SJCRH30 (cell line): ENCODE measurements at places on chromosomes 5 and 9.

GRCh38 chr5:13251623-13252376 lies 692.7 kb downstream of the DNAH5 start:
- no peak for DNase-seq
- H3K27me3 ChIP-seq = no peaks in the 10 kb centered on the region
- H3K27ac ChIP-seq = no peak overlapping the region
- H3K36me3 ChIP-seq = no peaks in the 10 kb centered on the region
- H3K4me3 ChIP-seq = no peak overlapping the region
- no peaks in the 10 kb centered on the region for H3K4me1 ChIP-seq

GRCh38 chr5:39093352-39093751 lies 19.2 kb upstream of the RICTOR start:
- peaks cover 8% of the 10 kb centered on the region; the same call in 1 of the 2 replicates for H3K4me1 ChIP-seq
- no peaks in the 10 kb centered on the region; the same call in 1 of the 2 replicates for H3K27me3 ChIP-seq

- H3K27ac ChIP-seq = no peak overlapping the region
- H3K4me3 ChIP-seq = no peak overlapping the region
- no peaks in the 10 kb centered on the region for H3K36me3 ChIP-seq
- H3K4me1 ChIP-seq = no peaks in the 10 kb centered on the region
- no peak for DNase-seq
These were observed 143.0 kb upstream of the RPS23 start for GRCh38 chr5:82421119-82421518.

DNA sequence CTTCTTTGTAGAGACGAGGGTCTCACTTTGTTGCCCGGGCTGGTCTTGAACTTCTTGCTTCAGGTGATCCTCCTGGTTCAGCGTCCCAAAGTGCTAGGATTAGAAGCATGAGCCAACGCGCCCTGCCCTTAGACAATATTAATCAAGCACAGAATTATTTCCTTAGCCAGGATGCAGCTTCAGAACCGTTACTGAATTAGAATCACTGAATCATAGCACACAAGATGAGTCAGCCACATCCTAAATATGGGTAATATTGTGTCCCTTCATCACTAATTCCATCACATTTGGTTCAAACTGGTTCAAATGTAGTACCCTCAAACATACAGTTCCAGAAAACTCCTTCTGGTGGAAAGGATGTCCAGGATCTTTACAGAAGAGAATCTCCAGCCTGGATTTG lies 82.7 kb downstream of the BNC2 start:
- H3K36me3 ChIP-seq = no peaks in the 10 kb centered on the region
- no peak overlapping the region for H3K27ac ChIP-seq
- peaks cover 15% of the 10 kb centered on the region for H3K4me1 ChIP-seq
- H3K27me3 ChIP-seq = no peaks in the 10 kb centered on the region
- no peak for DNase-seq

DNA sequence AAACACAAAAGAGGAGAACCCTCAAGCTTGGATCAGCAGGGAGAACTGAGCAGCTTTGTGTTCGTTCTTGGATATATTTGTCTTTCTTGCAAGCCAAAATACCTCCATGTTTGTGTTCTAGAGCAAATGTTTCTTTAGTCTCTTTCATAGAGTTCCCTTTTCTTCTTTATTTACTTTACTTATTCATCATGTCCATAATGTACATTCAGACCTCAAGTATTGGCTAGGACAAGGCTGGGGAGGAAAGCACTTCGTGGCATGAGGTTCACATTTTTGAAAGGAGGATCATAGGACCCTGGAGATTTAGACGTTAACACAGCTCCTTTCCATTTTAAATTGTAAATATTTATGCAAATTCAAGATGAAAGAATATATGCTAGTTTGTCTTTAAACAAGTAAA lies 590.2 kb upstream of the MEF2C start:
- H3K36me3 ChIP-seq = no peaks in the 10 kb centered on the region
- no peak for DNase-seq
- no peak overlapping the region for H3K27ac ChIP-seq
- no peaks in the 10 kb centered on the region for H3K4me1 ChIP-seq
- H3K4me3 ChIP-seq = no peak overlapping the region

DNA sequence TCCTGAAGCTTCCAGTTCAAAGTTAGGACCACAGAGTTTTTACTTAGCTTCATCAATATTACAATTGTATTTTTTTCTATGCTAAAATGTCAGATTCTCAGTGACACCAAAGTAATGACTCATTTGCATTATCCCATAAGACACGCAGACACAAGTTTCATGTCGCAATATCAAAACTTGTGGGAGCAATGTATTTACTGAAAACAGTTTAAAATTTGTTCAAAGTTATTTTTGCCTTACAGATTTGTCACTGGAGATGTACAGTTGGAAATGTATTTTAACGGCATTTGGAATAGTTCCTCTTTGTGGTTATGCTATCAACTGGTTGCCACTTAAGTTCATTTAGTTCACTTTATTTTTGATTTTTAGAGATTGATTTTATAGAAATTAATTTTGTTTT lies 36.2 kb upstream of the DAP start:
- H3K27ac ChIP-seq = no peak overlapping the region
- H3K4me3 ChIP-seq = no peak overlapping the region
- no peaks in the 10 kb centered on the region for H3K27me3 ChIP-seq
- H3K36me3 ChIP-seq = no peaks in the 10 kb centered on the region

- peak; percentile 53 for DNase-seq
- no peak overlapping the region for H3K4me3 ChIP-seq
- H3K4me1 ChIP-seq = 0 out of 2 replicates have a peak, but pooled peaks cover 3% of the 10 kb centered on the region
- H3K27me3 ChIP-seq = no peaks in the 10 kb centered on the region
- H3K27ac ChIP-seq = no peak overlapping the region
These were observed 31.1 kb upstream of the FGF1 start for GRCh38 chr5:142716963-142717362.

- H3K4me1 ChIP-seq = peaks cover 24% of the 10 kb centered on the region
- H3K27ac ChIP-seq = no peak overlapping the region
- H3K27me3 ChIP-seq = no peaks in the 10 kb centered on the region
- no peaks in the 10 kb centered on the region for H3K36me3 ChIP-seq
- DNase-seq = no peak
These were observed 131.1 kb downstream of the TLE1 start for GRCh38 chr9:81558091-81558830.

DNA sequence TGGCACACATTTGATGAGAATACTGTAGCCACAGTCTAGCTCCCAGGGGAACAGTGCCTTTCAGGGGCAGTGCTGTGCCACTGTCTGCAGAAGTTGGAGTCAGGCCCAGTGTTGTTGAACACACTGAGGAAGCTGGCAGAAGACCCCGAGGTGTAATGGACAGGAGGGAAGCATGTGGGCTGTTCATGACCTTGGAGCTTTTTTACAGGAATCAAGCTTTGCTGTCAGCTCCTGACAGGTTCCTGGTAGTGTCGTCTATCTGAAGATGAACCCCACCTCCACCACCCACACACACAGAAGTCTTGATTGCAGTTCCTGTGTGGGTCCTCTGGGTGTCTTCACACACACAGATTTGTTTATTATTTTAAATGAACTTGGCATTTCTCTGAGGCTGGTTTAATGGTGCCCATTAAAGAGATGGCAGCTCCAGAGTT lies 40.3 kb upstream of the TNFAIP8 start:
- no peaks in the 10 kb centered on the region for H3K27me3 ChIP-seq
- H3K36me3 ChIP-seq = peaks cover 2% of the 10 kb centered on the region; the same call in 1 of the 2 replicates
- peaks cover 11% of the 10 kb centered on the region; the same call in 1 of the 2 replicates for H3K4me1 ChIP-seq
- no peak for DNase-seq

DNA sequence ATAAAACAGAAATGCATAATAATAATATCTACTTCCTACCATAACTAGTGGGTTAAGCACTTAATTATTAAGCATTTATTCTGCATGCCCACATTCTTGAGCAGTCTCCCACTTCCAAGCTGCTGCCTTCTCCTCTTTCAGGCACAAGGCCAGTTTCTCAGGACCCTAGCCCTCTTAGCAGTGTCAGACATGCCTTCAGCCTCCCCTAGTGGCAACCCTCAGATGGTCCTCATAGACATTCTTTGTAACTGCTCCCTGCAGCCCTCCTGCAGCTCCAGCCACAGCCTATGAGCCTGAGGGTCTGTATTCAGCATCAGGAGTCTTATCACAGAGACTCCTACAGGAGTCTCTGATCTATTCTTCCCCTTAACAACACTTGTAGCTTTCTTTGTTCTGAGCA lies 3.9 kb downstream of the IL9 start:
- H3K36me3 ChIP-seq = no peaks in the 10 kb centered on the region
- no peaks in the 10 kb centered on the region for H3K27me3 ChIP-seq
- peak; percentile 78 for DNase-seq
- H3K27ac ChIP-seq = peak overlapping the region; percentile 44; the same call in 1 of the 2 replicates
- H3K4me1 ChIP-seq = peaks cover 31% of the 10 kb centered on the region

- H3K36me3 ChIP-seq = no peaks in the 10 kb centered on the region
- H3K4me1 ChIP-seq = peaks cover 16% of the 10 kb centered on the region; the same call in 1 of the 2 replicates
- H3K27ac ChIP-seq = peak overlapping the region; percentile 76
- no peaks in the 10 kb centered on the region for H3K27me3 ChIP-seq
- peak overlapping the region; percentile 77 for H3K4me3 ChIP-seq
- peak; percentile 71 for DNase-seq
These were observed 547 bp downstream of the NIPBL start for GRCh38 chr5:36876965-36877666.

- no peaks in the 10 kb centered on the region for H3K27me3 ChIP-seq
- H3K27ac ChIP-seq = no peak overlapping the region
- H3K4me1 ChIP-seq = no peaks in the 10 kb centered on the region
- no peak for DNase-seq
- no peaks in the 10 kb centered on the region for H3K36me3 ChIP-seq
These were observed 2.4 kb upstream of the DMRT2 start for GRCh38 chr9:1047591-1048230.

GRCh38 chr9:95268681-95269080 lies 48.8 kb downstream of the FANCC start:
- no peaks in the 10 kb centered on the region for H3K27me3 ChIP-seq
- H3K36me3 ChIP-seq = no peaks in the 10 kb centered on the region
- no peaks in the 10 kb centered on the region for H3K4me1 ChIP-seq
- H3K27ac ChIP-seq = no peak overlapping the region
- H3K4me3 ChIP-seq = no peak overlapping the region

DNA sequence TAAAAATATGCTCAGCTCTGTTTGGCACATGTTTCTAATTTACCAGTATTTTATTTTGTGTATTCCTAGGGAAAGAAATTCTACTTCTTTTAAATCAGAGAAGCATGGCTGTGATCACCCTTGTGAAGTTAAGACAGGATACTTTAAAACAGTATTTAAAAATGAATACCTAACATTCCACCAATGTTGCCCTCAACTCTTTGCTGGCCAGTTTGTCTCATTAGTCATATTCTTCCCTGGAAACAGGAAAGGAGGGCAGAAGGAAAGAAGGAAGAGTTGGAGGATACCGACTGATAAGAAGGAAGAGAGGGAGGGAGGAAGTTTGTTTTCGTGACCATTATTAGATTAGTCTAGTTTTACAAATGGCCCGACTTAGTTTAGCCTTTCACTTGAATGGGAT lies 137.4 kb downstream of the PLK2 start:
- H3K4me3 ChIP-seq = no peak overlapping the region
- no peaks in the 10 kb centered on the region for H3K27me3 ChIP-seq

- H3K4me3 ChIP-seq = no peak overlapping the region
- H3K27me3 ChIP-seq = no peaks in the 10 kb centered on the region
- H3K4me1 ChIP-seq = no peaks in the 10 kb centered on the region
- H3K27ac ChIP-seq = no peak overlapping the region
- DNase-seq = no peak
- no peaks in the 10 kb centered on the region for H3K36me3 ChIP-seq
These were observed 53.4 kb upstream of the ALDH1B1 start for GRCh38 chr9:38339087-38339486.

DNA sequence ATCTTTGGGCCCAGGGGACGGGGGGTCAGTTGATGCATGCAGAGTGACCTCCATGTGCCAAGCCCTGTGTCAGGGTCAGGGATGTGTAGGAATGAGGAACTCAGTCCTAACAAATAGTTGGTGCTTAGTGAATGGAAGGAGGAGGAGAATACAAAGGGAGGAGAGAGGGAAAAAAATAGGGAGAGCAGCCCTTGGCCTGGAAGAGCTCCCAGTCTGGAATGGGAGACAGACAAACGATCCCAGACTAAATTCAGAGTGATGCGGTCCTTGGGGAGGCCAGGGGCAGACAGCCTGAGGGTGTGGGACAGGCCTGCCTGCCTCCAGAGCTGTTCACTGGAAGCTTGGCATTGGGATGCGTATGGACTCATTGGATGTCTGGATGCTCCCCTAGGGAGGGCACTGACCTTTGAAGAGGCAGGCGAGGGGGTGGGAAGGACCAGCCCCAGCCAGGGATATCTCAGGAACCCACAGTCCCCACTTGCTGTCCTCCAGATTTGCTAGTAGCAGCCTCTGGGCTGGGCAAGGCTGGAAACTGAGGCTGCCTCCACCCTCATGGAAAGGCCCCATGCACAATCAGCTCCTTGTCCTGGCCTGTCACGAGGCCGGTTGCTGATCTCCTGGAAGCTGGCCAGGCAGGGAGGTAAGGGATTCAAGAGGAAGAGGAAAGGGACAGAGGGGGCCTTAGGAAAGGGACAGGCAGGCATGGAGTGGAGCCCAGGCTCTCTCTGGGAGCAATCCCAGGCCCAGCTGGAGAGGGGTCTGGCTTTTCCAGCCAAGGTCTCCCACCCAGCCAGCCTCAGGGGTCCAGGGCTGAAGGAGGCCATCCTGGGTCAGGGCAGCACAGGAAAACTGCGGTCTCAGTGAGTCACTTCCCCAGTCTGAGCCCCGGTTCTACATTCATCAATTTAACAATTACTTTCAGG lies 69.0 kb upstream of the GGTA1 start:
- H3K4me1 ChIP-seq = no peaks in the 10 kb centered on the region
- H3K27ac ChIP-seq = no peak overlapping the region
- no peaks in the 10 kb centered on the region for H3K36me3 ChIP-seq
- H3K4me3 ChIP-seq = no peak overlapping the region
- H3K27me3 ChIP-seq = peaks cover 24% of the 10 kb centered on the region
- DNase-seq = no peak

GRCh38 chr5:142644640-142645361 lies 41.1 kb downstream of the FGF1 start:
- no peaks in the 10 kb centered on the region for H3K4me1 ChIP-seq
- DNase-seq = no peak
- no peak overlapping the region for H3K27ac ChIP-seq
- H3K4me3 ChIP-seq = no peak overlapping the region
- no peaks in the 10 kb centered on the region for H3K27me3 ChIP-seq

DNA sequence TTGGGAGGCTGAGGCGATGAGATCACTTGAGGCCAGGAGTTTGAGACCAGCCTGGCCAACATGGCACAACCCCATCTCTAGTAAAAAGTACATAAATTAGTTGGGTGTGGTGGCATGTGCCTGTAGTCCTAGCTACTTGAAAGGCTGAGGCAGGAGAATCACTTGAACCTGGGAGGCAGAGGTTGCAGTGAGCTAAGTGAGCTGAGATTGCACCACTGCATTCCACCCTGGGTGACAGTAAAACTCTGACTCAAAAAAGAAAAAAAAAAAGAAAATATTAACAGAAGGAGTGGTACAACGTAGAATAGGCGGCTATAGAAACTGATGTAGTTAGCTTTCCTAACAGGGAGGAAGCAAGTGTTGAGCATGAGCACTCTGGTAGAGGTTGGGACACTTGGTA lies 59.9 kb downstream of the PBX3 start:
- no peak for DNase-seq
- no peak overlapping the region for H3K4me3 ChIP-seq
- H3K27ac ChIP-seq = no peak overlapping the region
- peaks cover 4% of the 10 kb centered on the region for H3K36me3 ChIP-seq
- 0 out of 2 replicates have a peak, but pooled peaks cover 7% of the 10 kb centered on the region for H3K4me1 ChIP-seq

DNA sequence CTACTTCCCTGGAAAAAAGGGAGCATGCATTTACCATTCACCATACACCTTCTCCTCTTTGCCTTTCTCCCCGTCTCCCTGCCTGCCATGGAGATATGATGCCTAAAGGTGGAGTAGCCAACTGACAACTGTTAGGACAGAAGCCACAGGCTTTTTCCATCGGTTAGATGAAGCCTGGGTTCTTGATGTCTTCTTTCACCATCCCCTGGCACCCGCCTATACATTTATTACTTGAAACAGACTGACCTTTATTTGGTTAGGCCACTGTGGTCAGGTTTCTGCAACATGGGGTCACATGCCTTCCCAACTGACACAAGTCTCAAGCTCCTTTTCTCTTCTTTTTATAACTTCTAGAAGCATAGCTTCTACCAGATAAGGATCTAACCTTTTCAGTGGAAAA lies 7.1 kb downstream of the LCP2 start:
- H3K36me3 ChIP-seq = no peaks in the 10 kb centered on the region
- no peak overlapping the region for H3K27ac ChIP-seq
- H3K4me1 ChIP-seq = no peaks in the 10 kb centered on the region
- no peak for DNase-seq
